ENCODE measurements at places on chromosomes 7 and 10.
A peak's percentile ranks its signal among the peaks of the same experiment; 100 is the strongest.

DNA sequence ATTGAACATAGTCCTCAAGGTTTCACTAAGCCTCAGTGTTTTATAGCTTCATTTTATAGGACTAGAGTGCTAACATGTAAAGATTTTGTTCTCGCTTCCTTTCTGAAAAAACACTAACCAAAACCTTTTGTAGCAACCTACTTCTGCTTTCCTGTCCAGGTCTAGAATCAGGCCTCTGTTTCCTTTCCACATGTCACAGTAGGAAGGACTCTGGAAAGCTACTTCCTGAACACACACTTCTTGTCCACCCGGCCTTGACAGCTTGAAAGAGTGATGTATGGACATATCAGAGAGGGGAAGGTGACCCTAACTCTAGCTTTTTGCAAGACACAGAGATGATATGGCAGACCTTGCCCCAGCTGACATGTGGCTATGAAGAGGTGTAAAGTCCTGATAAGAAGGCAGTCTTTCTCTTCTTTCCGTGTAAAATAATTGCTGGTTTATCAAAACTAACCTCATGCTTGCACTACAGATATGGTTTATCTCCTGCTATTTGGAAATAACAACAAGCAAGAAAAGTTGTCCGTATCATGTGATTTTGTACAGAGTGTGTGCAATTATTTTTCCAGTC lies 175.4 kb downstream of the SKAP2 start:
- DNase-seq: no peak

DNA sequence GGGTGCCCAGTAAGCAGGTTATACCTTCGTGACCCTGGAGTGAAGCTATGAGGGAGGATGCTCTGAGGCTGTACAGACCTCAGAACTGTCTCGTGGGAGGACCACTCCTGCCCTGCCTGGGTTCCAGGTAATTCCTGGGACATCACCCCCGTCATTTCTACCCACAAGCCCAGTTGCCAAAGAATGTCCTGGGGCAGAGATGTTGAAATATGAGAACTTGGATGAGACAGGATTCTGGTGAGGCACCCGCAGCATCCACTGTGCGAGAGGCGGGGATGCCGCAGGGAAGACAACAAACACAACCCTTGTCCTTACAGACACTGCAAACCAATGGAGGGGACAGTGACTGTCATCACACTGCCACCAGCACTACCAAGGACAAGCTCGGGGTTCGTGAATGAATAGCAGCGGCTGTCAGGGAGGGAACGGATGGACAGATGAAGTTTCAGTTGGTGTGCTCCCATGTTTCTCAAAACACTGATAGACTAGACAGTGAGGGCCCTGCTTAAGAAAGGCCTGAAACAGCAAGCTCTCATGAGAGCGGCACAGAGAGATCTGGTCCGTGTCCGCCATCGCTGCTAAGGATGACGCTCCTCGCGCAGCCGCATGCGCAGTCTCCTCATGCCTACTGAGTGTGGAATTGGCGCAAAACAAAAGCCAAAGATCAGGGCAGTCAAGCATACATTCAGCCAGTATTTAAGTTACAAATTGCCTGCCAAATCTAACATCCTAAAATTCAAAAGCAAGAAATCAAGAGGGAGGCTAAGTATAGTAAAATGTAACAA lies 82.0 kb upstream of the RHEB start:
- no peak for DNase-seq

- DNase-seq: peak; percentile 37
Measured at GRCh38 chr7:2266911-2267310, 24.9 kb downstream of the NUDT1 start.

DNA sequence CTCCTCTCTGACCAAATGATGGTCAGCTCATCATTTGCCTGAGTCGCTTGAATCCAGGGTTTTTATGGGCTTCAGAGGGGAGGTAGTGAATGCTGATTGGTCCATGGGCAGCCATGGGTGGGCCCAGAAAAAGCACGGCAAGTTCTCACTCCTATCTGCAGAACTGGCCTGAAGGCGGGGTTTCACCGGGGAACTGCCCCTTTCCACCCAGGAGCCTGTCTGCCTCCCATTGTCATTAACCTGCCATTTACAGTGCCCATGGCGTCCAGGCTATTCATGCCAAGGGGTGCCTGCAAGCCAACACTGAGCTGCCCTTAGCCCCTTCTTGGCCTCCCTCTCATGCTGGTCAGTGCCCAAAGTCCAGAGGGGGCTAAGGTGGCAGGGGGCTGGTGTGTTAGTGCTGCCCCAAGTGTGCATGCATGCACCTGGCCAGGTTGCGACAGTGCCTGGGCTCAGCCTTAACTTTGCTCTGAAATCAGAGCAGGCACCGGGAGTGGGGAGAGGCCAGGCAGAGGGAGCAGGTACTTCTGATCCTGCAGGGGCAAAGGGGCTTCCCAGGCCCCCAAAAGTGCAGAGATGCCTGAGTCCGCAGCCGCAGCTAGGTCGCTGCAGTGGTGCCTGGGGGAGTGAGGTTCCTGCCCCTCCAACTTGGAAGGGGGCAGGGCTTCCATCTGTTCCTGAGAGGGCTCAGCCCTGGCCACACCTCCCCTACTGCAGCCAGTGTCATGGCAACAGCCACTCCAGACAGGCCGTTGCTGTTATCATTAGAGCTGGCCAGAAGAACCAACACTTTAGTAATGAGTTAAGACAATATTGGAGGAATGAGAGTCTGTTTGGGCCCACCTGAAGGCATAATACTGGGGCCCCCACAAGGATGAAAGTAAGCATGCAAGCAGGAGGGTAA lies 561.6 kb downstream of the GRM8 start:
- no peak for DNase-seq

DNA sequence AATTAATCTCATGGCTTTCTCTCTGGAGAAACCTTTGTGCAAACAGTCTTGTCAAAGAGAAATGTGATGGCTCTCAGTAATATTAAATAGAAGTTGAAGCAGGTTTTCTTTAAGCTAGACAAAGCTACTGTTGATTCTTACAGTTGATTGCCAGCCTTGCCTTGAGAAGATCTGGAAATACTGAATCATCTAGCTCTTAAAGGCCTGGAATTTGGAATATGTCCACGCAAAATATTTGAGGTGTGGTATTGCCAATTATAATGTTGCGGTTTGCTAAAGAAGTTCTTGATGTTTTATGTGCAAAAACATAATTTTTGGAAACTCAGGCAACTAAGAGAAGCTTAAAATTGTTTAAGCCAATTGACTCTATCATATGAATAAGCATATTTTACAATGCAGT lies 371.9 kb downstream of the PHF14 start:
- no peak for DNase-seq

DNA sequence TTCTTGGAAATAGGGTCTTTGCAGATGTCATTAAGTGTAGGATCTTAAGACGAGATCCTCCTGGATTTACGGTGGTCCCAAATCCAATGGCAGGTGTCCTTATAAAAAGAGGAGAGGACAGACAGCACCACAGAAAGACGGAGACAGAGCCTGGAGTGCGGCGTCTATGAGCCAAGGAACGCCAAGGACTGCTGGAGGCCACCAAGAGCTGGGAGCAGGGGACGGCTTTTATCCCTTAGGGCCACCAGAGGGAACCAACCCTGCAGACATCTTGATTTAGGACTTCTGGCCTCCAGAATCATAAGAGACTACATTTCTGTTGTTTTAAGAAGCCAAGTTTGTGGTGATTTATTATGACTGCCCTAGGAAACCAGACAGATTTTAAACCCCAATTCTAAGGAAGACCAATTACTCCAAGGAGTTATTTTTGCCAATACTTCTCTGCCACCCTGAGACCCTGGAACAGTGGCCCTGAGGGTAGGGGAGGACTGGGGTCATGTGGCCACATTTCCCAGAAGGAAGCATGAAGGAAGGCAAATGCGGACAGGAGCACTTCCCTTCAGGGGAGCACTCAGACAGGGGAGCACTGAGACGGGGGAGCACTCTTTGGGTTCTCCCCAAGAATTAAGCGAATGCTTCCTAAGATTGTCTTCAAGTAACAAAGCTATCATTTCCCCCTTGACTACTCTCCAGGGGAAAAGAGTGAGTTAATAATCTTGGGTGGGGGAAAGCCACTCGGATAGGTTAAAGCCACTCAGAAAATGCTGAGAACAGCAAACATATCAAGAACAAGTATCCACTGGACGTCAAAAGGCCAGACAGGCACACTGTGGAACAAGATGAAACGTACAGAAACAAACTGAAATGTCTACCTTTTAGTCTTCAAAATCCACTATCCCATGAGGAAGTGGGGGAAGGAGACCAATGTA lies 67.5 kb downstream of the CHST15 start:
- DNase-seq: no peak

- no peak for DNase-seq
Measured at GRCh38 chr10:14839305-14839695, 1.2 kb downstream of the HSPA14 start.

GRCh38 chr7:67346126-67346525 lies 349.5 kb downstream of the TYW1 start:
- DNase-seq: no peak

DNA sequence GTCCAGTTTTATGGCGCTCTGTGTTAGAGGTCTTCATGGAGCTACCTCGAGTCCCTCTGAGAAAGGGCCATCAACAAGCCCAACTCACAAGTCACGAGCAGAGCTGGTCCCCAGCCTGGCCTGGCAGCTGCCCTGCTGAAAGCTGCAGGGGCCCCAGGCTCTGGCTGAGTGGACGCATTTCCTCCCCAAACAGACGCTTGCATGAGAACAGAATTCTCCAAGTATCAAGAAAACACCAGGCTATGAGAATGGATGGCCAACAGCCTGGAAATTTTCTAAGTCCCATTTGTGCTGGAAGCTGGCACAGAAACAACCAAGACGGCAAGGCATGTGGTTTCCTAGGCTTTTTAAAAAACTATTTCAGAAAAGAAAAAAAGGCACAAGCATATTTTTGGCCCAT lies 114.8 kb downstream of the FAM53B start:
- DNase-seq: no peak

DNA sequence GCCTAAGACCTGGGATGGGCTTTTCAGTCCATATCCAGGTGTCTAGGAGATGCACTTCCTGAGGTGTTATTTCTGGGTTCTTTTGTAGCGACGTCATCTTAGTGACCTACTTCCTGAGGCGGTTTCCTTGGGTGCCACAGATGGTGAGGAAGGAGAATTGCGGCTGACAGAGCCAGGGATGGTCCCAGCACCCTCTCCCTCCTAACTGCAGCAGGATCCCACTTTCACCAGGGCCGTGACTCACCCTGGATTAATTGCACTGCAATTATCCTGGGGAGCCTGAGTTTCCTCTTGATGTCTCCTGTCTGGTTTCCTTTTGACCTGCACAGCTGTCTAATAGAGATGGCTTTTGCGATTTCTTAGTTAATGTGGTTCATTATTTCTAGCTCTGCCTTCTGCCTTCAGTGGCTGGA lies 271.7 kb downstream of the TCF7L2 start:
- DNase-seq: no peak

DNA sequence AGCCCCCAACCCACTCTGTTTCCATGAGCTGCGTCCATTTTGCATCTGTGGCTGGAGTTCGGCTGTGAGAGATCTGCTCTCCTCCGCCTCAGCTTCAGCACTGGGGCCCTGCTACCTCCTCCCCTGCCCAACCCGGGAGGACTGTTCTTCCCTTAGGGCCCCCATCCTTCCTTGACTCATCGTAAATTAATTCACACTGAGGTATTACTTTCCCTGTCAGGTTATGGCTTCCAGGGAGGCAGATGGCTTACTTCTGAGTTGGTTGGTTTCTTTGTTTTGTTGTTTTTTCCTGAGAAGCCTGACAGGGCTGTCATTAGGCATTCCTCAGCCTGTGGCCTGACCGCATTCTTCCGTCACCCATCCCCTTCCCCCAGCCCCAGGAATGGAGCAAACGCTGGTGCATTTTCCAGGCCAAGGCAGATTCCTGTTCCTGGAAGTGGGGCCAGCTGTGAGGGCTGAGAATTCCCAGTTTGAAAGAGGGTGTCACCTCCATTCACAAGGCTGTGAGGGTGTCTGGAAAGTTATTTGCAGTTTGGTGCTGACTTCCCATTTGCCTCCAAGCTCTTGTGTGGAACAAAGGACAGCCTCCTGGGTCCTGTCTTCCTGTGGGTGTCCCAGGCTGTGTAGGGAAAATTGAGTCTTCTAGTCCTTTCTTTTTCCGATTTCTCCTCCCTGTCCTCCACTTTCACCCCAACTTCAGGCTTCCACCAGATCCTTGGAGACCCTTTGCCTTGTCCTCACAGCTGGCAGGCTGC lies 11.7 kb downstream of the CPA5 start:
- DNase-seq: peak; percentile 68

DNA sequence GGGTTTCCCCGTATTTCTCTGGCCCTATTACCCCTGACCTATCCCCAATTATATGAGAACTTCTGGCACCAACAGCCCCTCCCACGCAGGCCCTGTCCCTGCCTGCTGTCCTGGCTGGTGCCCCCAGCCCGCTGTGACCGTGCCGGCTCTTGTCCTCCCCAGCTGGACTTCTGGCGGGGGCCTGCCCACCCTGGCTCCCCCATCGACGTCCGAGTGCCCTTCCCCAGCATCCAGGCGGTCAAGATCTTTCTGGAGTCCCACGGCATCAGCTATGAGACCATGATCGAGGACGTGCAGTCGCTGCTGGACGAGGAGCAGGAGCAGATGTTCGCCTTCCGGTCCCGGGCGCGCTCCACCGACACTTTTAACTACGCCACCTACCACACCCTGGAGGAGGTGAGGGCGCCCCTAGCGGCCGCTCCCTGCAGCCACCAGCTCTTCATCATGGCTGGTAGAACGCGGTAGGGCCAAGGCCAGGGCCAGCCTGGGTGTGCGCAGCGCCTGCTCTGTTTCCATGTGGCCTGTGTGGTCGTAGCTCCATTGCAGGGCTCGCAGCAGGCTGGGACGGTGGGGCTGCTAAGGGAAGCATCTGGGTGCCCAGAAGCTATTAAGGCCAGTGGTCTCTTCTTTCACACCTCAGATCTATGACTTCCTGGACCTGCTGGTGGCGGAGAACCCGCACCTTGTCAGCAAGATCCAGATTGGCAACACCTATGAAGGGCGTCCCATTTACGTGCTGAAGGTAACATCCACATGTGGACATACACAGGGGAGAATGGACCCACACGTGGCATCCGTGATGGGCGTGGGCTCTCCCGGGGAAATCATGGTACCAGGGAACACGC lies 1.4 kb downstream of the CPA1 start:
- DNase-seq: no peak

GRCh38 chr10:79053081-79053434 lies 15.7 kb upstream of the ZMIZ1 start:
- DNase-seq: no peak

- peak; percentile 51 for DNase-seq
Measured at GRCh38 chr7:133484086-133484485, 231.2 kb downstream of the EXOC4 start.

DNA sequence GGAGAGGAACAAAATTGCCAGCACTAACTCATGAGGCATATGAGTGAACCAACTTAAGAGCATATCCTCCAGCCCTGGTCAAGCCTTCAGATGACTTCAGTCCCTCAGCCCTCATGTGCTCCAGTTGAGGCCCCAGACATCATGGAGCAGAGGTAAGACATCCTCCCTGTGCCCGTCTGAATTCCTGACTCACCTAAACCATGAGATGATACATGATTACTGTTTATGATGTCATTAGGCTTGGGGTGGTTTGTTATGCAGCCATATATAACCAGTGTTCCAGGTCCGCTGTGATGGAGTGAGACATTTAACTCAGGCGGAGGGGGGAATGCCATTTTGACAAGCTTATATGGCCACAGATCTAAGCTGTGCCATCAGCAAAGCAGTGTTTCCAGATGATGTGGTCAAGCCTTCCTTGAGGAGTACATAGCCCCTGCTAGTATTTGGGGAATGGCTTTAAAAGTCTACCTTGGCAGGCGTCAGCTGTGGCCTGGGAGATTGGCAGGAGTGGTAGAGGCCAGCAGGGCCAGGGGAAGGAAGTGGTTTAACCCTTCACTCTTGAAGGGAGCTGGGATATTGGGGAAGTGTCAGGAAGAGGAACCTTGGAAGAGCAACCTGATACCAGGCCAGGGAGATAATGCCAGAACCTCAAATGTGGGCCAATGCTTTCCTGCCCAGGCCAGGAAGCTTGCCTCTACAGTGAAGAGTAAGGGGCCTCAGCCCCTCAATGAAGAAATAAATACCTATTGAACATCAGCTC lies 343.0 kb upstream of the PODXL start:
- no peak for DNase-seq

Data from NCI-H2171 (cell line).